Naive thymus-derived CD4-positive, alpha-beta T cell (primary cell): ENCODE measurements at places on chromosomes 3 and 15. TPM values are rescaled to one million over a fixed set of nuclear protein-coding genes. Genes with fewer than 3 reads are reported as not detected.

The WNT7A gene
- total RNA-seq: 0.15 and 0.20 TPM in 2 replicates

The ZIC4 gene
- total RNA-seq: not detected

The C15orf62 gene
- total RNA-seq: 2.8 TPM

The SI gene
- not detected for total RNA-seq

The IGDCC3 gene
- total RNA-seq: not detected in 2 replicates

The NAALADL2 gene
- 1.4 TPM for total RNA-seq

The RASGRF1 gene
- 0.07 TPM for total RNA-seq

The SMCO1 gene
- total RNA-seq: not detected in 2 replicates

The AADACL2 gene
- total RNA-seq: not detected in 2 replicates

The SENP2 gene
- 40.8 TPM for total RNA-seq

The RGMA gene
- not detected for total RNA-seq

The SLC51B gene
- not detected in 2 replicates for total RNA-seq

The SPTBN5 gene
- 1.9 TPM for total RNA-seq
